Esophagus squamous epithelium (tissue), 5 donors: ENCODE measurements at places on chromosomes 3 and 15.

DNA sequence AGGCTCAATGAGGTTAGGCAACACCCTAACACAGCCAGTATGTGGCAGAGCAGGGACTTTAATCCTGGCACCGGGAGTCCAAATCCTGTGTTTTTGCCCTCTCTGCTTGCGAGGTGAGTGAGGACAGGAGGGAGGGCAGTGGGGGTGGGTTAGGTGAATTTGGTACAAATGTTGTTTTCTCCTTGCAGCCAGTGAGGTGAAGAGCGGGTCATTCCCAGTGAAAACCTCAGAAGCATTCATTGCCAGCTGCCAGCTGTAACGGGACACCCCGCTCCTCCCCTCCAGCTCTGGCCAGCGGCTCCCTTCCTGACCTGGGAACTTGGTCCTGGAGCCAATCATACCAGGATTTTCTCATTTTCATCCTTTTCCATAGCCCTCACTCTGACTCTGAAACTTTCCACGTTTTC, 45.7 kb upstream of the RAB6B start:
- no peak for DNase-seq

DNA sequence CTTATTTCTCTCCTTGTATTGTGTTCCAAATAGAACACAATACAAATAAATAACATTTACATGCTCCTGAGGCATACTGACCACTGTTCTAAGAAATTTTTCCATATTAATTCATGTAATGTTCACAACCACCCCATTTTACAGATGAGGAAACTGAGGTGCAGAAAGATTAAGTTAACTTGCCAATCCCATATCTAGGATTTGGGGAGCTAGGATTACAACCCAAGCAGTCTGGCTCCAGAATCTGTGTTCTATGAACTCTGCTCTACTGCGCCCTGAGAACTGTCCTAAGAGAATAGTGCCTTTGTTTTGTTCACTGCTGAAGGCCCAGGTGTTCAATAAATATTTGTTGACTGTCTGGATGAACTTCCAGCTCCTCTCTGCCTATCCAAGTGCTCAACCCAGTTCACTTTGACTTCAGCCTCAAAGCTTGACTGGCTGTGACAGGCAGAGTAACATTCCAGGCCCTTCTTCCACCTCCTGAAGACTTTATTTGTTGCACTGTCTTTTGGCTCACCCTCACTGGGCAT, 3.1 kb downstream of the NEK10 start:
- DNase-seq: no peak

DNA sequence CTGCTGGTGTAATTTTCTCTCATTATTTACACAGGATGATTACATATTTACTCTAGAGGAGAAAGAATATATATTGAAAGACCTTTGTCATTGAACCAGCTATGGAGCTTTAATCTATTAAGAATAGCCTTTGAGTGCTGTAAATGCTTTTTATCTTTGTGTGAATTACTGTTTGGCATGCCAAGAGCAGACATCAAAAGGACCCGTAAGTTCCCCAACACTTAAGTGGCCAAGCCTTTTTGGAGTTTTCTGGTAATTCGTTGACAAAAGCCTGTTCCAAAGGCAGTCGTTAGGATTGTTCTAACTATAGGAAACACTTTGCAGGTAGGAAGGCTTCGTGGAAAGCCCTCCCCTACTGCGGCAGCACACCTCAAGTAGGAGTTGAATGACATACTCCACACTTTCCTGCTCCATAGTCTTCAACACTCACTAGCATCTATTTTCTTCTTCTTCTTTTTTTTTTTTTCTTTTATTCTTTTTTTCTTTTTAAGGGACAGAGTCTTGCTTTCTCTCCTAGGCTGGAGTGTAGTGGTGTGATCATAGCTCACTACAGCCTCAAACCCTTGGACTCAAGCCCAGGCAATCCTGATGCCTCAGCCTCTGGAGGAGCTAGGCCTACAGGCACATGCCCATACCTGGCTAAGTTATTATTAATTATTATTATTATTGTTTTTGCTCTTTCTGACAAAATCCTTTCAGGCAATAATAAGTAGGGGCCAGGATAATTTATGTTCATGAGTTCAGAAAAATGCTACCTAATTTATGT, 98.6 kb downstream of the SUCNR1 start:
- DNase-seq: no peak

GRCh38 chr3:14511623-14512280, 28.4 kb downstream of the GRIP2 start:
- DNase-seq: no peak

DNA sequence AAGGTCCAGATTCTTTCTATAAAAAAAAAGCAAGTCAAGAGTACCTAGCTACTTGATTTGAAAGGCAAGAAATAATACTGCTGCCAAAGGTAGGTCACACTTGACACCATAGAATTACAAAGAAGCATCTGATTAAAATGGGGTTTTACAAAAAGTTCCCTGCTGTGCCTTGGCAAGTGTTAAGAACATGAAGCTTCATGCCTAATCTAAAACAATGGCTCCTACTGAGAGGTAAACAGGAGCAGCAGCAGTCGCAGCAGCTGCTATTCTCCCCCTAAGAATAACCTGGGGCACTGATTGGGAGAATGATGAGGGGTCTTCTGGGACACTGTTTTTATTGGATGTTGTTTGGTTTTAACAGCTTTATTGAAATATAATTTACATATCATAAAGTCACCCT, 14.1 kb downstream of the UBP1 start:
- DNase-seq: no peak

- DNase-seq: no peak
Observed at GRCh38 chr3:45479621-45480035, 91.3 kb downstream of the LARS2 start.

- DNase-seq: no peak
Observed at GRCh38 chr15:95106801-95107200, 875.4 kb downstream of the MCTP2 start.

GRCh38 chr3:57015912-57016311, 44.6 kb upstream of the SPATA12 start:
- no peak for DNase-seq

- no peak for DNase-seq
Observed at GRCh38 chr3:101154401-101154800, 161.2 kb upstream of the ABI3BP start.

GRCh38 chr15:67146875-67147381, 81.5 kb downstream of the SMAD3 start:
- DNase-seq: no peak

DNA sequence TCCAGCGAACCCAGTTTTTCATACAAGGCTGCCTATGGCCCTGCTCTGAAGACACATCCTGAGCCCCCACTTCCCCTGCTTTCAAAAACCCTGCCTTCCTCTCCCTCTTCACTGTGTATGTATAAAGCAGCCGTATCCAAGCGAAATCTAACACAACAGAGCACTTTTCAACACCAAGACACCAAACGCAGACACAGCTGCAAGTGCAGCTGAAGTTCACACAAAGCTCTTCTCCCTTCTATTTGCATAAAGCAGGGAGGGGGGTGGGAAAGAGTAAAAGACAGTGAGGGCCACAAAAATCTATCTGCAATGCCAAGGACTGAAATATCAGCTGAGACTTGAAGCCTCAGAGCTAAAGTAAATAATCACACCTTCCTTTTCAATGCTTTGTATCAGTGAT, 35.1 kb upstream of the CSPG5 start:
- DNase-seq: no peak

- DNase-seq: no peak
Observed at GRCh38 chr15:100783760-100784492, 95.7 kb upstream of the ALDH1A3 start.

GRCh38 chr3:195107593-195107992, 163.4 kb downstream of the XXYLT1 start:
- no peak for DNase-seq

DNA sequence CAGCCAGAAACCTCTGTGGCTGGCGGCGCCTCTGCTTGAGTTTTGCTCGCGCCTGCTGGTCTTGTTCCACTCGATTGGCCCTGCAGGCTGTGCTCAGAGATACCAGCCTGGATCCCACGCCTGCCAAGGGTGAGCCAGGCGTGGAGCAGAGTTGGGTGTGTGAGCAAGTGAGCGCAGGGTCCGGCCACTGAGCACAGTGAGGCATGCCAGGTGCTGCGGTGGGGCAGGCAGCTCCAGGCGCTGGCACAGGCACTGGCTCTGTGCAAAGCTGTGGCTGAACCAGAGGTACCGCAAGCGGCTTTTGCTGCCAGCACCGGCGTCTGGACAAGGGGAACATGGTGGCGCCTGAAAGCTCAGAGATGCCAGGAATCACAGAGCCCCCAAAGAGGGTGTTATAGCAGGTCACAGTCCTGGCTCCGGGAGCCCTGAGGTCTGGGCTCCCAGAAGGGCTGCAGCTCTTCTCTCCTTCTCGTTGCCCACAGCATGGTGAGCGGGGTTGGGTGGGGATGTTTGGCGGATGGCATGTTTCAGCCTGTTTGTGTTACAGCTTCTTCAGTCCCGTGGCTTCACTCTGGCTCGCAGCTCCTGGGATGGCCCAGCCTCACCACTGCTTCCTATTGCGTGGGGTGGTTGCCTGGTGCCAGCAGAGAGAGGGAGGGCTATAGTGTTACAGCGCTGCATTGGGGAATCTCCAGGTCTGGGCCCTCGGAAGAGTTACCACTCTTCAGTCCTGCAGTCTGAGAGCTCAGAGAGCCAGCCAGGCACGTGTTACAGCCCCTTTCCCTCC, 73.9 kb downstream of the NR1D2 start:
- DNase-seq: no peak

GRCh38 chr15:78034495-78035191, 42.9 kb downstream of the TBC1D2B start:
- no peak for DNase-seq

DNA sequence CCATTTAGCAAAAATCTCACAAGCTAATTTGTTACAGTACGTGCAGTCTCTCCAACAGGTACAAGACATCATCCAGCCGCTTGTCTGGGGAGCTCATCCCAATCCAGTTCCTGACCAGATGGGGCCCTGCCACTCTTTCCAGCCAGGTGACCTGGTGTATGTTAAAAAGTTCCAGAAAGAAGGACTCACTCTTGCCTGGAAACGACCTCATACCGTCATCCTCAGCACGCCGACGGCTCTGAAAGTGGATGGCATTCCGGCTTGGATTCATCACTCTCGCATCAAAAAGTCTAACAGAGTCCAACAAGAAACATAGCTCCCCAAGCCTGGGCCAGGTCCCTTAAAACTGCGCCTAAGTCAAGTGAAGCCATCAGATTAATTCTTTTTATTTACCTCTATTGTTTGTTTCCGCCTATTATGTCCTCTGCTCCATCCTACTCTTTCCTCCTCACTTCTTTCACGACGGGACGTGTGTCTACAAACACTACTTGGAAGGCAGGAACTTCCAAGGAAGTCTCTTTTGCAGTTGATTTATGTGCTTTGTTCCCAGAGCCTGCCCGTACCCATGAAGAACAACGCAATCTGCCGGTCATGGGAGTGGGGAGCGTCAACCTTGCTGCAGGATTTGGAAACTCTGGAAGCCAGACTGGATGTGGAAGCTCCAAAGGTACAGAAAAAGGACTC, 37.5 kb downstream of the ZBTB11 start:
- no peak for DNase-seq

DNA sequence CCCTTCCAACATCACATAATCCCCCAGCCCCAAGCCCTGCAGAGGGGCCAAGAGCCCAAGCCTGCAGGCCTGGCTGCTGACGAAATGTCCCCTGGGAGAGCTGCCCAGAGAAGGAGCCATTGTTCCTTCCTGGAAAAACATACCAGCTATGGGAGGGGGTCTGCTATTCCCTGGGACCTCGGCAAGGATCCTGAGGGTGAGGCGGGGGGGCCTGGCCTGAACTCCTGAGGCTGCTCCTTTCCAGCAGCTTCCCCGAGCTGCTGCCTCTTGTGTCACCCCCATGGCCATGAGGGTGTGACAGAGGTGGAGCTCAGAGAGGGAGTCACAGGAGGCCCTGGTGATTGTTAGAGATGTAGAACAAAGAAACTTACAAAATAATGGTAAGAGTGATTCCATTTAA, 12.9 kb downstream of the LOXL1 start:
- DNase-seq: no peak

GRCh38 chr15:67472957-67473356, 48.0 kb upstream of the C15orf61 start:
- no peak for DNase-seq

DNA sequence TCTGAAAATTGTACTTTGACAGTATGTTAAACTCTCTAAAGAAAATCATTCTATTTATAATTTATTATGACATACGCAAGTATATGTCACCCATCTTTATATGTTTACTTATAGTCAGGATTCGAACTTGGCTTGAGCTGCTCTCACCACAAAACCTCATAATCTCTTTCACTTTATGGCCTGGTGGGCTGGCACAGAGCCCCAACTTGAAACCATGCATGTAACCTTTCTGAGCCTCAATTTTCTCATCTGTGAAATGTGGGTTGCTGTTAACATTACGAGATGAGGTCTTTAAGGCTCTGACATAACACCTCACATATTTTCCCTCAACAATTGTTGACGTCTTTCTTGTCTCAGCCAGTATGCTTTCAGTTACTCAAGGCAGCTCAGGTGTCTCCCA, 69.4 kb upstream of the PFN2 start:
- no peak for DNase-seq

DNA sequence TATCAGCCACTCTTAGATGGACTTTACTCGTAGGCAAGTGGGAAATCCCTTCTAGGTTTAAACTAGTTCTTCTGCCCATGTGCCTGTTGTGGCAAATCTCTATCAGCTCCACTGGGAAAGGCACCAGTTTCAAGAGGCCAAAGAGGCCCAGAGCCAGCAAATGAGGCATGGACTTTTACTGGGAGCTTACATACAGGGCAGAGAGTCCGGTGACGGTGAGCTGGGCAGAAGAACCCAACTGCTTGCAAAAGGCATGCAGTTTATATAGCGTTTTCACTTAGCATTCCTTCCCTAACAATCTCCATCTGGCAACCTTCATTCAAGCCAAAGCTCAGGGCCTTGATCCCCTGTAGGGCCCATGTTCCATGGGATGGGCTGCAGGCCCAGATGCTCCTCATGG, 93.0 kb upstream of the C3orf80 start:
- DNase-seq: no peak

GRCh38 chr3:178741020-178741419, 204.8 kb downstream of the KCNMB2 start:
- DNase-seq: no peak

DNA sequence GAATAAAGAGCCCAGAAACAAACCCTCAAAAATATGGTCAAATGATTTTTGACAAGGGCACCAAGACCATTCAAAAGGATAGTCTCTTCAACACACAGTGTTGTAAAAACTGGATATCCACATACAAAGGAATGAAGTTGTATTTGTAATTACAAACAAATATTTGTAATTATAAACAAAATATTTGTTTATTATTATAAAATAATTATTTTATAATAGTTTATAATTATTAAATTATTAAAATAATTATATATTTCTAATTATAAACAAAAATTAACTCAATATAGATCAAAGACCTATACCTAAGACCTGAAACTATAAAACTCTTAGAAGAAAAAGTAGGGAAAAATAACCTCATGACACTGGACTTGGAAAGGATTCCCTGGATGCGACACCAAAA, 23.3 kb upstream of the ACAN start:
- no peak for DNase-seq

- DNase-seq: no peak
Observed at GRCh38 chr15:94442480-94442879, 211.1 kb downstream of the MCTP2 start.

DNA sequence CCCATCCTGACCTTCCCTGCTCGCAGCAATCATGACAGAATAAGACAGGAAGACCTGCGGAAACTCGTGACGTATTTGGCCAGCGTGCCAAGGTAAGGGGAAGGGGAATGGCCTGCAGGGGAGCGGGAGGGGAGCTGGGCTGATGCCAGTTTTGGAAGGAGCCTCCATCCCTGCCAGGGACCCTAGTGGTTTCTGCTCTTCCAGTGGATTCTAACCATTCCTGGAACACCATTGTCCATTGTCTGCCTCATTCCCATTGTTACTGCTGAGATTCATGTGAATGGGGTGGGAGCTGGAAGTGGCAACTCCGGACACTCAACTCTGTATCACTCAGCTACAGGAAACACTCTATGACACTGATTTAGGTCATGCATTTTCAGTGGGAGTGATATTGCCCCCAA, 242.9 kb upstream of the ROPN1 start:
- no peak for DNase-seq
